Fibroblast of gingiva (primary cell): ENCODE measurements at places on chromosomes 6 and 20.

DNA sequence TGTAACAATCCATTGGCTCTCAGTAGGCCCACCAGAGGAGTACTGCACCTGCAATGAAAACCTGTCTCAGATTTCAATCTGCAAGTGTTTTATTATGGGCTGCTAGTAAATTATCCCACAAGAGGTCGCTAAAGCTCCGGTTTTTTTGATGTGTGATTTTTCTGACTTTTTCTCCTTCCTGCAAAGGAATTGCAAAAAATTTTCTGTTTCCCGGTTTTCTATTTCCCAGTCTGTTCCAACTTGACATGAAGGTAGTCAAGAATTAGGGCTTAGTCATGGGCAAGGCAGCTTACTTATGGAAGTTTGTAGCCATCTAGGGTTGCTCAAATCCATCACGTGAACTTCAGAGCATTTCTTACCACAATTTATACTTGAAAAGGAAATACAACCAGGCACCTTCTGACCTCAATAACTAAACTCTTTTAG lies 38.5 kb upstream of the AHI1 start:
- peak; percentile 94 for DNase-seq

GRCh38 chr6:156634951-156635371 lies 142.2 kb upstream of the ARID1B start:
- DNase-seq = no peak

- DNase-seq = peak; percentile 57
Observed at GRCh38 chr6:27078734-27079357, 168.7 kb upstream of the PRSS16 start.

GRCh38 chr6:116456927-116457326 lies 4.2 kb upstream of the CALHM6 start:
- DNase-seq = no peak

DNA sequence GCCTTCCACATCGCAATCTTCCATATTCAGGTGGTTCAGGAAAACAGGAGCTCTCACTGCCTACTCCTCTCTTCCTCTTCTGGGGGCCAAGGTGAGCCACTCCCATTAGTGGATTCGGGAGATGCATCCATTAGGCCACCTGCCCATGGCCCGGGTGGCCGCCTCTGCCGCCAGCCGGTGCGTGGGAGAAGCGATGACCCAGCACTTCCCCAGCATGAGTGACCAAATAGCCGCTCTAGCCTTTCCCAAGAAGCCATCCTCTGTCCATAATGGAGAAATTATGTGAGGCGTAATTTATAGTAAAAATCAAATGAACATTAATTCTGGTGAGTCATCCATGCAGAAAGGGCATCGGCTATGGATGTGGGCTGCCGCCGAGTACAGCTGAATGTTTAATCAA lies 39.4 kb downstream of the GNAS-AS1 start:
- no peak for DNase-seq

DNA sequence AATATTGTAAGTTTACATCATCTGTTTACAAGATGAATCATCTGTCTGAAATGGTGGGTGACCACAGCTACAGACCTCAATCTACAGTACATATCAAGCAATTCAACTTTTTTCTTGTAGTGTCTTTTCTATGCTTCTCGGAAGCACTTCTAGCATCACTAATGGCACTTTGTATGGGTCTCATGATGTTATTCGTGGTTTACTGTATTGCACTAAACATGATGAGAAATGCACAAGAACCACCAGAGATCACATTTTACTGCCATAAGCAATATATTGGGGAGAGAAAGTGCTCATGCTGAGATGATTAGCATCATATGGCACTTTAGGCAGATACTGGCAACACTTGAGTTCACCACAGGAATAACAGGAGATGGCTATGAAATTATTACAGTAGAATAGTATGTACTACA lies 15.4 kb upstream of the BTBD3 start:
- DNase-seq = peak; percentile 50

GRCh38 chr6:91708534-91708933 lies 1121.7 kb upstream of the MAP3K7 start:
- no peak for DNase-seq

GRCh38 chr20:1939270-1939595 lies 44.0 kb downstream of the SIRPA start:
- DNase-seq = no peak

GRCh38 chr6:27518881-27519795 lies 46.2 kb upstream of the ZNF184 start:
- peak; percentile 89 for DNase-seq

- no peak for DNase-seq
Observed at GRCh38 chr20:14644306-14645097, 307.1 kb upstream of the FLRT3 start.

DNA sequence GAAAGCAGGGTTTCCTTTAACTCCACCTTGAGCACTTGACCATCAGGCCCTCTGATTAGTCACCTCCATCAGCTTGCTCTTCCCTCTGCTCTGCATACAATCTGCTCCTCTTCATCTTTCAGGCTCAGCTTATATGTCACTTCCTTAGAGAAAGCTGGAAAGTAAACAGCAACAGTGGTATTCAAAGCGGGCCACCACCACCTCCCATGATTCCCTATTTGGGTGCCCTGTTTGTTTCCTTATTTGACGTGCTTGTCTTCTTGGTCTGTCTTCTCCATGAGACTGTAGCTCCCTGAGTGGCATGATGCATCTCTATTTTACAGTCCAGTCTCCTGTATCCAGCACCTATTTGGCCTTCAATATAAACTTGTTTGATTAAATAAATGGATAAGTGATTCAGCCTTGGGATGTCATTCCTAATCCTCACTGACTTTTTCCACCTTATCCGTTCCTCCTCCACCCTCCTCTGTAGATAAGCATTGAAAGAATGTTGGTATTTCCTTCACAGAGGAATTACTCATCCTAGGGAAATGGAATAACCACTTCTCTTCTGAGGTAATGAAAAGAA lies 102.8 kb upstream of the SGK1 start:
- DNase-seq = peak; percentile 7

DNA sequence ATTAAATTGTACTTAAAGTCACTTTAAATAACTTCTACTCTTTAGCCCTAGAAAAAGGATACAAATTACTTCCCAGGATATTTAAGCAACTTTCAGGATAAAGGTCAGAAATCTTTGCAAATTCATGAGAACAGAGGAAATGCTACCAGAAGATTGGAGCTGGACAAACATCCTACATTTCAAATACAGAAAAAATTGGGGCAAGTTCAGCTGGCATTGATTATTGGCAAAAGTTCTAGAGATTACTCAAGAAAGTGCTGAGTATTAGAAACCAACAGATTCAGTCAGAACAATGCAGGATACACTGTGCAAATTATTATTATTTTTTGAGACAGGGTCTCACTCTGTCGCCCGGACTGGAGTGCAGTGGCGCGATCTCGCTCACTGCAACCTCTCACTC lies 6.0 kb downstream of the SLC22A23 start:
- peak; percentile 73 for DNase-seq

DNA sequence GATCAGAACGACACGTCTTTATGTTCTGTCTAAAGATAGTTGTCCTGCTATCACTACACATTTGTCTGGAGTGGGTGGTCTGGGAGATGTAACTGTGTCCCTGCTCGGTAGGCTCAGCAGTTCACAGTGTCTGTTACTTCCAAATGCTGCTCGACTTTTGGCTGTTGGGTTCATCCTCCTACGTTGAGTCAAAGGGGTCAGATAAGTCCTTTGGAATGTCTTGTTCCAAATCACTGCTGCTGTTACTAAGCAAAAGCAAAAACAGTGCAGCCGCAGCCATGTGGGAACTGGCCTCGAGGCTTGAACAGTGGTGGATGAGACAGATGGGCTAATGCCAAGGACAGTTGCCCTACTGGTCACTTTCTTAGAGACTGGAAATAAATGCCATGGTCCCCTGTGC lies 272.2 kb upstream of the MAP3K7 start:
- no peak for DNase-seq

DNA sequence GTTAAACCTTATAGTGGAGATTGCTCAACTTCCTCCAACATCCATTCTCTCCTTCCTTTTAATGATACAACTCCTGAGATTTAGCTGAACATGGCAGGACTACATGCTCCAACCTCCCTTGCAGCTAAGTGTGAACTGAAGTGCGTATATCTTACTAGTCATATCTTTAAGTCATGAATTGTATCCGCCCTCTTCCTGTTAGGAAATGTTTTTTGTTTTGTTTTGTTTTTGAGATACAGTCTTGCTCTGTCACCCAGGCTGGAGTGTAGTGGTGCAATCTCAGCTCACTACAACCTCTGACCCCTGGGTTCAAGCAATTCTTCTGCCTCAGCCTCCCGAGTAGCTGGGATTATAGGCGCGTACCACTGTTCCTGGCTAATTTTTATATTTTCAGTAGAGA lies 8.8 kb upstream of the OSTM1 start:
- no peak for DNase-seq

DNA sequence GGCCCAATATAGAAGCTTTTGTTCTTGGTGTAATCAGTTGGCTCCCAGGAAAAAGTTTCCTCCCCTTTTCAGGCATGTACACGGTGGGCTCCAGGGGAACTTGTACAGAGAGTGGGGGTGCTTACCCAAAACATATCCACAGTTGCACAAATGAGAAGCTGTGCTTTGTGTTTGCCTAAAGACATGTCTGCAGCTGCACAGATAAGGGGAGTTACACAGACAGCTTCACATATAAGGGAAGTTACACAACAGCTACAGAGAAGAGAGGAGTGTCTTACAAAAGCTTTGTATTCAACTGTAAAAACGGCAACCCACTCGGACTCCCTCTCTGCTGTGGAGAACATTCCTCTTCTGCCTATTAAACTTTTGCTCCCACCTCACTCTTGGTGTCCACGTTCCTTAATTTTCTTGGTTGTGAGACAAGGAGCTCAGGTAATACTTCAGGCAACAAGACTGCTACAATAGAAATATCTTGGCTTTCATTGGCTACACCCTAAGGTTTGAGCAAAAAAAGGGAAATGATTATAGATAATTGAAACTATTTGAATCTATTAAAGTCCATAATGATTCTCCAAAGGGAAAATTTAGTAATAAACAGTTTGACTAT lies 7.4 kb upstream of the PNRC1 start:
- no peak for DNase-seq

- DNase-seq = no peak
Observed at GRCh38 chr6:133820208-133820607, 68.7 kb upstream of the TCF21 start.

DNA sequence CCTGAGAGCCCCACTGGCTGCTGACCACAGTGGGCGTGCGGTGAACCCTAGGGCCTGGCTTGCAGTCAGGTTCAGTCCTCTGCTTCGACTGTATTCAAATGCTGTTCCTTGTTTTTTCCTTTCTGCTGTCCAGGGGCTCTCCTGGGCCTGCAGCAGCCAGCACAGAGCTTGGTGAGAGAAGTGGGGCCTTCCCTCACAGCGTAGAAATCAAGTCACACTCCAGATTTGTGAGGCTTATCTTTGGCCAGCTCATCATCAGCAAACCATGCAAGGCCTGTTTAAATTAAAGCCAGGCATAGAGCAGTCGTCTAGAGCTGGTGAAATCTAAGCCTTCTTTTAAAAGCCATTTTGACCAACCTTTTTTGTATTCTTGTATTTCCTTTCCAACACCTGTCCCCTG lies 8.4 kb downstream of the FAM120B start:
- DNase-seq = no peak
